Activated CD4-positive, alpha-beta T cell treated with anti-CD3 and anti-CD28 coated beads, Interleukin-2, amount 10 ng/mL, durations not matched to agents 24 days and 14 days (primary cell): ENCODE measurements at places on chromosomes 12 and 14.

DNA sequence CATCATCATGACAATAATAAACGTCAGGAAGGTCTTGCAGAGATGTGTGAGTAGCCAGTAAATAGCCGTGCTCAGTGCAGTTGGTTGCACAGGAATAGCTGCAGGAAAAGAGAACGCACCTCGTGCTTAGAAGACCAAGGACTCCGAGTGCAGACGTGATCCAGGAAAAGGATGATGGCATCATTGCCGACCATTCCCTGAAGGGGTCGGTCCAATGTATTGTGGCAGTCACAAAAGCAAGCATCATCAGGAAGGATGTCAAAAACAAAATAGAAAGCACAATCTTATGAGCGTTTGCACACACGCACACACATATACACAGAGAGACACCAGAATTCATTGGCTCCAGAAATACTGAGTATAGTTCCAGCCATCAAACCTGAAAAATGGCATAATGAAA lies 12.8 kb downstream of the DUSP6 start:
- no peak overlapping the region for H3K4me3 ChIP-seq
- H3K4me1 ChIP-seq = peaks cover 30% of the 10 kb centered on the region
- H3K27ac ChIP-seq = no peak overlapping the region
- peaks cover 7% of the 10 kb centered on the region for H3K36me3 ChIP-seq

DNA sequence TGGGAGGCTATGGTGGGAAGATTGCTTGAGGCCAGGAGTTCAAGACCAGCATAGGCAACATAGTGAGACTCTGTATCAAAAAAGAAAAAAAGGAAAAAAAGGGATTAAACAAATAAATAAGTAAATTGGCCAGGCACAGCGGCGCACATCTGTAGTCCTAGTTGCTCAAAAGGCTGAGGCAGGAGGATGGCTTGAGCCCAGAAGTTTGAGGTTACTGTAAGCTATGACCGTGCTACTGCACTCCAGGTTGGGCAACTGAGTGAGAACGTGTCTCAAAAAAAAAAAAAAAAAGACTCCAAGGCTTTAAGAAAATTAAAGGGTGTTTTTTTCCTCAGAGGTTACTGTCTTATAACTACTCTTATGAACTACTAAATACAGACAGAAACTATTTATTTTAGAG lies 11.7 kb downstream of the BEST3 start:
- H3K27ac ChIP-seq = no peak overlapping the region
- no peaks in the 10 kb centered on the region for H3K36me3 ChIP-seq
- H3K27me3 ChIP-seq = peaks cover 18% of the 10 kb centered on the region
- H3K4me3 ChIP-seq = no peak overlapping the region
- H3K4me1 ChIP-seq = peaks cover 9% of the 10 kb centered on the region
- DNase-seq = no peak

DNA sequence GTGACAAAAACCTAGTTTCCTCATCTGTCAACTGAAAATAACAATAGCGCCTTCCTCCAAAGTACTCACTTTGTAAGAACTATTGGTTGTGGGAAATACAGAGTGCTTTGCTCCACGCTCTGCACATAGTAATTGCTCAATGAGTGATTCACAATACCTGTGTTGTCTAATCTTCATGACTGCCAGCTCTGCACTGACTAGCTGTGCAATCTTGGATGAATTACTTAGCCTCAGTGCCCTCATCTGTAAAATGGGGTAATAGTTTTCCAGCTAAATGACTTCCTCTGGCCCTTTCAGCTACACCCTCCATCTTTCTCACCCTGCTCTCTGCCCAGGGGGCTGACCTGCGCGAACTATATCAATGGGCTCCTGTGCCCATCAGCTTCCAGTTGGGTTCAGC lies 42.8 kb downstream of the RNFT2 start:
- no peaks in the 10 kb centered on the region for H3K27me3 ChIP-seq
- H3K36me3 ChIP-seq = no peaks in the 10 kb centered on the region

DNA sequence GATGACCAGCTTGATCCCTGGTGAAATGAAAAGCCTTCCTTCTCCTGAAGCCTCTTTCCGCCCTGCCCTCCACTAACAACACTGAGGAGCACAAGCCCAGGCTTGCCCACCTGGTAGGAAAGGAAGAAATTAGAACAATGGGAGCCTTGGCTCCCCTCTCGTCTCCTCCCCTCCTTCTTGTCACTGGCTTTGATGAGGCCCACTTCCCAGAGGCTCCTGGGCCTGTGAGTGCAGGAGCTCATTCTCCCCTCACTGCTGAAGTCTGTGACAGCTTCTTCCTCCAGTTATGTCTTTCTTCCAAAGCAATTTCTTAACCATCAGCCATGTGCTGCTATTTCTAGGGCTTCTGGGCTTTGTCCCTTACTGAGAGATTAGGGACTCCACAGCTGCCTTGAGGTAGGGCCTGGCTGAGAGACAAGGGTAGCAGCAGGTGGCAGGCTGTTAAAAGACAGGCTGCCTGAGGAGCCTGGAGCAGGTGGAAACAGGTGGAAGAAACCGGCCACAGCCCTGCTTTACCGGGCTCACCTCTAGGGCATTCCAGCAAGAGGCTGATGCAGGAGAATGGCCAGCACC lies 53.6 kb upstream of the SRSF5 start:
- DNase-seq = no peak
- H3K27ac ChIP-seq = peak overlapping the region; percentile 93
